ENCODE measurements at places on chromosomes 12 and 14. TPM values are rescaled to one million over a fixed set of nuclear protein-coding genes. Genes with fewer than 3 reads are reported as not detected.

Gene HOXC5
- total RNA-seq = 0.32 TPM

Gene PLEK2
- 4.2 TPM for total RNA-seq

Gene LMNTD1
- 1.7 TPM for total RNA-seq

Gene PLEKHD1
- 0.61 TPM for total RNA-seq

- H3K4me3 ChIP-seq = no peak overlapping the region
- no peaks in the 10 kb centered on the region for H3K36me3 ChIP-seq
- H3K27me3 ChIP-seq = no peaks in the 10 kb centered on the region
- DNase-seq = no peak
Measured at GRCh38 chr14:58565832-58566231, 71.9 kb upstream of the DACT1 start.

DNA sequence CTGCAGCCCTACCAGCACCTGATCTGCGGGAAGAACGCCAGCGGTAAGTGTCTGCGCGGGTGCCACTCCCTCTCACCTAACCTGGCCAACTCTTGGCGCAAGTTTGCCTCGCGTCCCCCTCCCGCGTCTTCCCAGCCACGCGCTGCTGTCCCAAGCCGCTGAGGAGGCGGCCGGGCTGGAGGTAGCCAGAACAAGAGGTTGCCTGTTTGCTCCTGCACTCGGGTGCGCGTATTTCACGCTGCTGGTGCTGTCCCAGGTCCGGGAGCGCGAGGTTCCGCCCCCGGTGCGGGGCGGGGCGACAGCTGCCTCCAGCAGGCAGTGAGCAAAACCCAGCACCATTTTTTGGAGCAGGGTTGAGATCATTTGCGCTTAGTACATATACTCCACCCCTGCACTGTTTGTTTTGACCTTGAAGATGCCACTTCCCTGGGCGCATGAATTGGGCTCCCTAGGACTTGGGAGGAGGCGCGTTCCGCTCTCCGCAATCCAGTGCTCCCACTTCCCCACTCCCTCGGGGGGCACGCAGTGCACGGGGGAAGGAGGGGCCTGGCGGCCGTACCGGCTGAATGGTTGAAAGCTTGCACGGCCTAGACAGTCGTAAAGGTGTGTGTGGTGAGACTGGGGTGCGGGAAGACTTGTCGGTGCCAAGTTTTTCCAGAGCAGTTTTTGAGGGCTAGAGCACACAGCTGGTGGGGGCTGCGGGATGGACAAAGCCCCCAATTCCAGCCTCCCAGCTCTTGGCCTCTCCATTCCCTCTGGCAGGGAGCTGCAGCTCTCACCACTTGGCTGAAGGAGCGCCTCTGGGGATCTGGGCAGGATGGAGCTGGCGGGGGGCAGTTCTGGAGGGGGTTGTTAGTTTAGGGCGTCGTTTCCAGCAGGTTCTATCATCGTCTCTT lies 226.9 kb upstream of the CRY1 start:
- peak overlapping the region; percentile 8 for H3K4me3 ChIP-seq
- DNase-seq = no peak
- no peaks in the 10 kb centered on the region for H3K36me3 ChIP-seq
- H3K27me3 ChIP-seq = peaks cover 38% of the 10 kb centered on the region
- no peak overlapping the region for H3K27ac ChIP-seq

DNA sequence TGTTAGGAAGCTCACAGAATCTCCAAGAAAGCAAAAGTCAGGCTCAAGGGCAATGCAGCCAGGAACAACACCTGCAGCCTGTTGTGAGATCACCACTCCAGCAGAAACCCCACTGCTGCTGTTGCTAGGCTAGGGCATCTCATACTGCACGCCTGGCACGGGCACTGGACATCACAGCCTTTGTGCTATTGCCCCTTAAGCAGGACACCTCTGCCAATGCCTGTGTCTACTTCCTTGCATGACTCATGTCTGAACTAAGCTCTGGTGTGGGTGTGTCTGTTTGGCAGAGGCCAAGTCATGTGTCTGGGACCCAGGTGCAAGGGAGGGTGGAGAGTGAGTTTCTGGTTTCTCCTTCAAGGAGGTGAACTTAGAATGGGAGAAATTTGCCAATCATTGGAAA lies 10.0 kb upstream of the DDX47 start:
- H3K4me3 ChIP-seq = no peak overlapping the region
- no peaks in the 10 kb centered on the region for H3K36me3 ChIP-seq
- H3K4me1 ChIP-seq = peaks cover 28% of the 10 kb centered on the region
- H3K27ac ChIP-seq = peak overlapping the region; percentile 60
- peak; percentile 84 for DNase-seq

- no peak for DNase-seq
- H3K27me3 ChIP-seq = no peaks in the 10 kb centered on the region
- H3K4me3 ChIP-seq = no peak overlapping the region
- no peaks in the 10 kb centered on the region for H3K4me1 ChIP-seq
- no peak overlapping the region for H3K27ac ChIP-seq
Measured at GRCh38 chr14:50839691-50840090, 8.7 kb upstream of the NIN start.

GRCh38 chr12:41684997-41685396 lies 459.7 kb downstream of the GXYLT1 start:
- no peak overlapping the region for H3K27ac ChIP-seq
- DNase-seq = no peak
- H3K4me3 ChIP-seq = no peak overlapping the region
- H3K4me1 ChIP-seq = no peaks in the 10 kb centered on the region

DNA sequence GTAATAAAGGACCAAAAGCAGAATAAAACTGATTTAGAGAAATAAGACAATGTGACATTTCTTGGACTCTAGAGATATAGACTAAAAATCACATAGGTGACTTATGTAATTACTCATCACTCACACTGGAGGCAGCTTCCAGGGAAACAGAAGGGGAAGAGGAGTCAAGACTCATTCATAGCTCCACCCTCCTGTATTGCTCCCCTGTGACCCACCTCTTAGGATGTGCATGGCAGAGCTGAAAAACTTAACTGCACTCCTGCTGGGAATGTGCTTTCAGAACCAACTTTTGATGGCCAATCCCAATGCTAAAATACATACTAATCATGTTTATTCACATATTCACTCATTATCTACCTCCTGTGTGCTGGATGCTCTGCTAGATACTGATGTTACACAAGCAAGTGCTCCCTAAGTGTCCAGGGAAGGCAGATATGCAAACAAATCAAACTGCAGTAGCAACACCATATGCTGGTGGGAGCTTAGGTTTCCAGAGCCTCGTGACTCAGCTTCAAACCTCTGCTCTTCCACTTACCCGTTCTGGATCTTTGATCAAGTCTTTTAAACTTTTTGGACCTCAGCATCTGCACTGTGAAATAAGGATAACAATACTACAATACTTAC lies 316.1 kb downstream of the GALC start:
- no peak overlapping the region for H3K27ac ChIP-seq
- no peak for DNase-seq
- no peaks in the 10 kb centered on the region for H3K27me3 ChIP-seq
- H3K36me3 ChIP-seq = no peaks in the 10 kb centered on the region
- no peaks in the 10 kb centered on the region for H3K4me1 ChIP-seq

- no peaks in the 10 kb centered on the region for H3K27me3 ChIP-seq
- no peak overlapping the region for H3K4me3 ChIP-seq
- DNase-seq = peak; percentile 34
- peaks cover 28% of the 10 kb centered on the region for H3K4me1 ChIP-seq
- no peak overlapping the region for H3K27ac ChIP-seq
Measured at GRCh38 chr12:52181746-52182145, 10.1 kb downstream of the KRT80 start.

DNA sequence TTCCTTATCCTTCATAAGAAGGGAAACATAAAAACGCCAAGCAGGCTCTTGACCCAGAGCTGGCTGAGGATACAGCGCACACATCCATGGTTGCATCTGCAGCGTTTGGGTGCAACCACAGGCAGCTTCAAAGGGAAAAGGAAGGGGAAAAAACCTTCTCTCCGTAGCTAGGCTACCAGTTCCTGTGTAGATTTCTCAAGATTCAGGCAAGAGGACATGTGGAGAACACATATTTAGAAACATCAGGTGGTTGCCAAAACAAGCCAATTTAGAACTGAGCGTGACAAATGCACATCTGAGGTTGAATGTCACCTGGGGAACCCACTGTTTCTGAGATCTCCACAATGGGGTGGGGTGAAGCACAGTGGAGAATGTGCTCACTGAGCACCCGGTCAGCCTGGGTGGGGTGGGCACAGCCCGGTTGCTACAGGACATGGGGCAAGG lies 78.3 kb upstream of the BDKRB2 start:
- no peaks in the 10 kb centered on the region for H3K27me3 ChIP-seq
- no peaks in the 10 kb centered on the region for H3K4me1 ChIP-seq
- no peak overlapping the region for H3K27ac ChIP-seq
- no peaks in the 10 kb centered on the region for H3K36me3 ChIP-seq
- no peak overlapping the region for H3K4me3 ChIP-seq

GRCh38 chr14:20681348-20682126 lies 2.8 kb upstream of the RNASE4 start:
- H3K4me1 ChIP-seq = peaks cover 56% of the 10 kb centered on the region
- no peaks in the 10 kb centered on the region for H3K36me3 ChIP-seq
- H3K27ac ChIP-seq = peak overlapping the region; percentile 99
- H3K27me3 ChIP-seq = no peaks in the 10 kb centered on the region
- peak; percentile 48 for DNase-seq
- peak overlapping the region; percentile 67 for H3K4me3 ChIP-seq

DNA sequence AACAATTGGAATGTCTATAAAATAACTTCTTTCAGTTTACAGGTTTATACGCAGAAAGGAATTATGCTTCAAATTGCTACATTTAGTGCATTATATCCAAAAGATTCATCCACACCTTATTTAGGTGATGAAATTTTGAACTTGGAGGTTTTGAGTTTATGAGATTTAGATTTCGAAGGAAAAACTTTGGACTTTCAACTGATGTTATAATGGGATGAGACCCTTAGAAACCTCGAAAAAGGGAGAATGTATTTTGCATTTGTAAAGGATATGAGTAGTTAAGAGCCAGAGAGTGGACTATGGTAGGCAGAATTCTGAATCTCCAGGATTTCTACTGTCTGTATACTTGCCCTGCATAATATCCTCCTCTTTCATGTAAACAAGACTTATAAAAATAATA lies 851.6 kb upstream of the MGAT4C start:
- H3K4me1 ChIP-seq = no peaks in the 10 kb centered on the region
- no peak overlapping the region for H3K27ac ChIP-seq
- DNase-seq = no peak
- no peaks in the 10 kb centered on the region for H3K36me3 ChIP-seq

DNA sequence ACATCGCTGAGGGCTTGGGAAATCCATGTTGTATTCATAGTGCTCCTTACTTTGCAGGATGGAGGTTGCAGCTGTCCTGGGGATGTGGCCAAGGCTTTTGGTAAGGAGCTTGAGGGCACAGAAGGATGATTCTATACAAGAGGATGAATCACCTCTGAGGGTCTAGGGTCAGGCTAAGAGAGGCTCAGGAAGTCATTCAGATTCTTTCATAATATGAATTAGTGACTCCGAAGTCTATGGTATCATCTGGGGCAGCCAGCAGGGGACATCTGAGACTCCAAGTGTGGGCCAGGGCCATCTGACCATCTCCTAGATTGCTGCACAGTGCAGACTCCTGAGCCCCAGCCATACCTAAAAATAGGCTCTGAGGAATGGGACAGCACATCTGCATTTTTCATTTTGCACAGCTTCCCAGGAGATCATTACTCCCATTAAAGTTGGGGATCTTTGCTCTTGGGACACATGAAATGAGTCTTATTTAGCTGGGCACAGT lies 4.8 kb downstream of the GMPR2 start:
- peaks cover 37% of the 10 kb centered on the region for H3K4me1 ChIP-seq
- H3K36me3 ChIP-seq = no peaks in the 10 kb centered on the region
- no peaks in the 10 kb centered on the region for H3K27me3 ChIP-seq
- no peak overlapping the region for H3K27ac ChIP-seq

GRCh38 chr14:68607081-68607866 lies 185.6 kb downstream of the ZFP36L1 start:
- no peak overlapping the region for H3K4me3 ChIP-seq
- no peak for DNase-seq
- H3K27ac ChIP-seq = peak overlapping the region; percentile 81
- peaks cover 18% of the 10 kb centered on the region for H3K4me1 ChIP-seq

DNA sequence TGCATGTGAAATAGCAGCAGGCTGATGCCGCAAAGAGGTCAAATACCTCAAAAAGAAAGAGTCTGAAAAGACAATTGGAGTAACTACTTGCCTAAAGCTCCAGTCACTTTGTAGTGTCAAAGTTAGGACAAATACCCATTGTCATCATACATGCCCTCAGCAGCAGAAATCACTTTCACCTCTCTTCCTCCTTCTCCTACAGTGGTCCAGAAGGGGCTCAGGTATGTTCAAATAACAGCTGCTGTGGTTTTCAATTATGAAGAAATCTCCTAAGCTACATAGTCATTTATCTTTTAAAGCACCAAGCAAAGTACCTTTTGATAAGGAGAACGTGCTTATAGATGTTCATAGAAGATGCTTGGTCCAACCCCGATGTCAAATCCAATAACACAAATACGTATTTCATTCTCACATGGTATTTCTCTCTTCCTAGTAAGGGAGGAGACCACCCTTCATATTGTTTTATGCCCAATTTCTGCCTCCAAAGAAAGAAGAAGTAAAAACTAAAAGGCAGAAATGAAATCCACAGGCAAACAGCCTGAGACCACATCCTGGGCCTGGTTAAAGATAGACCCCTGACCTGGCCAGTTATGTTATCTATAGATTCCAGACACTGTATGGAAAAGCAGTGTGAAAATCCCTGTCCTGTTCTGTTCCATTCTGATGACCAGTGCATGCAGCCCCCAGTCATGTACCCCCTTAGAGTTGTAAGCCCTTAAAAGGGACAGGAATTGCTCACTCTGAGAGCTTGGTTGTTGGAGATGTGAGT lies 23.7 kb downstream of the GYS2 start:
- H3K4me3 ChIP-seq = no peak overlapping the region
- no peaks in the 10 kb centered on the region for H3K4me1 ChIP-seq
- H3K27ac ChIP-seq = no peak overlapping the region
- no peaks in the 10 kb centered on the region for H3K27me3 ChIP-seq
- DNase-seq = no peak

GRCh38 chr12:125406131-125406530 lies 340.9 kb downstream of the AACS start:
- H3K4me1 ChIP-seq = no peaks in the 10 kb centered on the region
- H3K27ac ChIP-seq = no peak overlapping the region
- DNase-seq = no peak
- H3K4me3 ChIP-seq = no peak overlapping the region

DNA sequence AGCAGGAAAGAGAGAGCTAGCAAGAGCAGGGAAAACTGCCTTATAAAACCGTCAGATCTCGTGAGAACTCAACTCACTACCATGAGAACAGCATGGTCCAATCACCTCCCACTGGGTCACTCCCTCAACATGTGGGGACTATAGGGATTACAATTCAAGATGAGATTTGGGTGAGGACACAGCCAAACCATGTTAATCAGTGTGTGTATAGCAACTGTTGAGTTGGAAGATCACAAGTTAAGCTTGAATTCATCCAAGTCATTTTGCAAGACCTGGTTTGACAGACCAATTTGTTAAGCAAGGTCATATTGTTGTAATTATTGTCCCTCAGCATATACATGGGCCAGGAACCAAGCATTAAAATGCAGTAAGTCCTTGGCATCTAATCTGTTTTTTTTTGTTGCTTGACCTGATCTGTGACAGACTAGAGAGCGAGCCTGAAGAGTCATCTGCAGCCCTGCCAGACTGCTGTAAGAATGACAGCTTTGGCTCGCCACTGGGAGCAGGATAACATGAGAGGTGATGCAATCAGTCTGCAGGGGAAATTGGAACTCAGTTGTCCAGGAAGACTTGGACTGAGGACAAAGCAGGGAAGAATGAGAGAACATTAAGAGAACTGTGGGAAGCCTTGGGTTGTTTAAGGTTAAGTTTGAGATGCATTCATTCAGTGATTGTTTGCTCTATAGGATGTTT lies 297.6 kb upstream of the SEL1L start:
- no peak overlapping the region for H3K27ac ChIP-seq
- no peaks in the 10 kb centered on the region for H3K27me3 ChIP-seq
- no peaks in the 10 kb centered on the region for H3K36me3 ChIP-seq
